ENCODE measurements at places on chromosomes 2 and 18.

DNA sequence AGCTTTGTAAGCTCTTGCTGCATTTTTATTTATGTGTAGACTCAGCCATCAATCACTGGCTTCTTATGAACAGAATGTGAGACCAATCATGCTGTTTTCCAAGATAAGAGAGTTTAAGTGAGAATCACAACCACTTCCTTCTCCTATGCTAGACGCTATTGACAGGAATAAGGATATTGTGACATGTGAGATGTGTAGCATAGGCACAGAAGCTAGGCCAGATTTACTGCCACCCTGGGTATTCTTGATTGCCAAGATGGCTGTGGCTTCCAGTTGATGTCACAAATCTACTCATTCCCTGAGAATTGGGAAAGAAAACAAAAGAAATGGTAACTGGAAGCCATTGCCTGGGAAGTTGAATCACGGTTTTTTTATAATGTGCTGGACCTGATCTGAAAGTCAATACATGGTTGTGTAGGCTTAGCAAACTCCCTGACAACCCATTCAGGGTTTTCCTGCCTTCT, 49.9 kb downstream of the RAB27B start:
- no peak for DNase-seq

DNA sequence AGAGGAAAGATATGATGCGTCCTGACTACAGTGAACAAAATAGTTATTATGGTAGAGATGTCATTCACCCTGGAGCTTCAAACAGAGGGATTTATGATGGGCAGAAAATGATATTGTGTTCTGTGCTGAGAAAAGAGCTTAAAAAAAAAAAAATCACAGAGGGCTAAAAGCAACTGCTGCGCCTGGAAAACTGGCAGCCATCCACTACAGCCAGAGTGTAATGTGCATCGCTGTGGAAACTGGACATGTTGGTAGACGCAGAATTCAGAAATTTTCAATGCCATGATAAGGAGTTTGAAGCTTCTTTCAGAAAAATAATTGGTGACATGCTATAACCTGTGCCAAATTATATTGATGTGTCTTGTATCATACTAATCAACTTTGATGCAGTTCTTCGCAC, 122.9 kb upstream of the SOX11 start:
- no peak for DNase-seq

DNA sequence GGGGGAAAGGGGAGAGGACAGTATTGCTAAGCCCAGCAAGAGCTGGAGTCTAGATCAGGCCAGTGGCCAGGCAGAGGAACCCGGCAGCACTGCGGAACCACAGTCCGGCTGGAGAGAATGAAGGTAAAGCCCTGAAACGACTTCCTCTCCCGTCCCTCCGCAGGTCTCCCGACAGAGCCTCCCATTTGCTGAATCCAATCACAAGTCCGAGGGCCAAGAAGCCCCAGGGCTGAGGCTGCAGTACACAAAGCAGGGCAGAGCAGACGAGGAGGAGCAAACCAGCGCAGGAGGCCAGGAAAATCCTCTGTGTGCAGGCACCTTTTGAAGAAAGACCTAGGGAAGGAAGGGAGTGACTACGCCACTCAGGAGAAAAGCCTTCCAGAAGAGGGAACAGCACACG, 104.4 kb downstream of the OSBPL1A start:
- DNase-seq, result no peak

GRCh38 chr2:29317077-29317517, 201.9 kb downstream of the CLIP4 start:
- no peak for DNase-seq

DNA sequence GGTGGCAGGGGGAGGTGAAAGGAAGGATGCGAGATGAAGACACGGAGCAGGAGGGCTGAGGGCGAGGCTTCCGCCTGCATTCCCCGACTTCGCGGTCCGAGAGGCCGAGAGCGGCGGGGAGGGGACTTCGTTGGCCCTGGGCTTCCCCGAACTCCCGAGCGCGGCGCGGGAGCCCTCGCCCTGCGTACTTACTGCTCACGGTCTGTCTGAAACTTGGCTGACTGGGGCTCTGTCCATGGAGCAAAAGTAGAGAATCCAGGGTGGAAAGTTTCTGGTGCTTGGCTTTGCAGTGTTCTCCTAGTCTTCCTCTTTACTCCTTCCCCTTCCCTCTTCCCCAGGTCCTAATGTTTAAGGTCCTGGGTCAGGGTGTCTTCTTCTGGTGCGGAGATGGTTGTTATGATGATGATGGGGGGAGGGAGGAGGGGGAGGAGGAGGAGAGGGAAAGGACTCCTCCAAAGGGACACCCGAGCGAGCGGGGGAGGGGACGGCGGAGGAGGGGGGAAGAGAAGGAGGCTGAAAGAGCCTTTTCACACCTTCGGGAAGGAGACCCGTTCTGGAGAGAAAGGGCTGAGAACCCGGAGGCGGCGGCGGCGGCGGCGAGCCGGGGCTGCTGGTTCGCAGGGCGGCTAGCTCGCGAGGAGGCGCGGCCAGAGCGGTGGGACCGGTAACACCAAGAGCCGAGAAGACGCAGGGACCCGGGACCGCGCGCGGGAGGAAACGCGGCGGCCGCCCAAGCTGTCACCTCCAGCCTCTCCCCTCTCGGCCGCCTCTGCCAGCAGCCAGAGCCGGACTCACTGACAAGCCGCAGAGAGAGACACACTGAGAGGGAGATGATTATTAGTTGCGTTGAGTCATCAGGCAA, at the start of gene SATB2:
Gene SATB2 (minus strand): TSS at position 793 of the 862 bp plus-strand sequence. CDS start 1,902 bp downstream, outside the sequence.
- peak; percentile 68 for DNase-seq

- DNase-seq, result no peak
Observed at GRCh38 chr2:136331226-136331625, 213.3 kb upstream of the CXCR4 start.

DNA sequence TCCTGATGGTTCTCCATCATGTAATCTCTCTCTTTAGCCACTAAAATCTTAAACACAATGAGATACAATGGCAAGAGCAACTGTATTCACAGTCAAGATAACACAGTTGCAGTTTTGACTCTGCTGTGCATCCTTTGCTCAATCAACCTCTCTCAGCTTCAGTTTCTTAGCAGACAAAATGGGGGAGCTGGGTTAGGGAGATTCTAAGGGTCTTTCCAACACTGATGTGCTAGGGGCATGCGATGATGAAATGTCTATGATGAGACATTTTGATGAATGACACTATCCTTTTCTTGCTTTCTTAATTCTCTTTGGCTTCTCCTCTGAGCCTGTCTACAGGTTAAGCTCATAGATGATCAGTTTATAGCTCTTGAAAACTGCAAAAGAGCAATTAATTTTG, 1.1 kb downstream of the SERPINB10 start:
- DNase-seq, result no peak

DNA sequence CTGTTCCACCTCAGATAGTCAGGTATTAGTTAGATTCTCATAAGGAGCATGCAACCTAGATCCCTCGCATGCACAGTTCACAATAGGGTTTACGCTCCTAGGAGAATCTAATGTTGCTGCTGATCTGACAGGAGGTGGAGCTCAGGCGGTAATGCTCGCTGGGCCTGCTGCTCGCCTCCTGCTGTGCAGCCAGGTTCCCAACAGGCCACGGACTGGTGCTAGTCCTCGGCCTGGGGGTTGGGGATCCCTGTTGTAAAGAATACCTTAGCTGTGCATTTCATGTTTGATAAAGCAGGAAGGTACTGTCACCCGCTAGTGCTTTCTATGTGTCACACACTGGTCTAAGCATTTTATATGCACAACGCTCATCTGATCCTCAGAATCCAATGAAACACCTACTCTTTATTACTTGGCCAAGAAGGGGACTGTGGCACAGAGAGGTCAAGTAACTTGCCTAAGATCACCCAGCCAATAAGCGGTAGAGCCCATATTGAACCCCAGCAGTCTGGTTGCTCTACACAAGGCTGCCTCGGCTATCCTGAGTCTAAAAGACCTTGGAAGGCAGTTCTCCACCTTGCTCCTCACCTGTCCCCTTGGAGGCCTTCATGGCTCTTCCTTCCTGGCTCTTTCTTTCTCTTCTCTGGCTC, 35.8 kb downstream of the SLC4A3 start:
- DNase-seq, result no peak

GRCh38 chr2:241910604-241911520, 41.3 kb downstream of the RTP5 start:
- no peak for DNase-seq

DNA sequence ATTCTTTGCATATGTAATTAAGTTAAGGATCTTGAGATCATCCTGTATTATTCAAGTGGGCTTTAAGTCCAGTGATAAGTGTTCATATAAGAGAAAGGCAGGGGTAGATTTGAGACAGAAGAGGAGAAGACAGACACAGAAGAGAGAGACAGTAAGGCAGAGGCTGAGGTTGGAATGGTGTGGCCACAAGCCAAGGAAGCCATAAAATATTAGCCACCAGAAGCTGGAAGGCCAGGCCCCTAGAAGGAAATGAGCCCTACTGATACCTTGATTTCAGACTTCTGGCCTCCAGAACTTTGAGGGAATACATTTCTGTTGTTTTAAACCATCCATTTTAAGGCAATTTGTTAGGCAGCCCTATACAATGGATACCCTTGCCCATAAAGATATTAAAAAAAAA, 66.9 kb upstream of the DLX2 start:
- no peak for DNase-seq

- no peak for DNase-seq
Observed at GRCh38 chr2:79835911-79836310, 323.1 kb downstream of the CTNNA2 start.

- DNase-seq, result no peak
Observed at GRCh38 chr2:36573165-36573564, 24.8 kb downstream of the FEZ2 start.

- no peak for DNase-seq
Observed at GRCh38 chr18:45139478-45139877, 458.8 kb downstream of the SETBP1 start.

- DNase-seq, result no peak
Observed at GRCh38 chr2:127660291-127660578, 14.3 kb downstream of the GPR17 start.

DNA sequence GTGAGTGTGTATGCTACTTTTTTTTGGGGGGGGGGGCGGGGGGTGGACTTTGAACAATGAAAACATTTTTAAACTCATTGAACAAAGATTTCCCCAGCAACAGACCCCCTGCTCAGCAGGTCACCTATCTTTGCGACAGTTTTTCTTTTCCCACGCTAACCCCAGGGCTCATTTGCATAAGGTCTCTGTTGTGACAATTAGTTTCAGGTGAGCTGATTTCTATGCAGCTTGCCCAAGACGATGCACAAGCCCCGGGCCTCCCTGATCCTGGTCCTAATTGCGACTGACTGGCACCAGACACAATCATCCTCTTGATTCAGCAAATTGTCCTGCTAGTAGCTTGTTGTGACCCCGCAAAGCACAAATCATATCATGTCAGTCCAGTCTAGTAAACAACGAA, 40.3 kb downstream of the ZEB2 start:
- DNase-seq, result no peak

DNA sequence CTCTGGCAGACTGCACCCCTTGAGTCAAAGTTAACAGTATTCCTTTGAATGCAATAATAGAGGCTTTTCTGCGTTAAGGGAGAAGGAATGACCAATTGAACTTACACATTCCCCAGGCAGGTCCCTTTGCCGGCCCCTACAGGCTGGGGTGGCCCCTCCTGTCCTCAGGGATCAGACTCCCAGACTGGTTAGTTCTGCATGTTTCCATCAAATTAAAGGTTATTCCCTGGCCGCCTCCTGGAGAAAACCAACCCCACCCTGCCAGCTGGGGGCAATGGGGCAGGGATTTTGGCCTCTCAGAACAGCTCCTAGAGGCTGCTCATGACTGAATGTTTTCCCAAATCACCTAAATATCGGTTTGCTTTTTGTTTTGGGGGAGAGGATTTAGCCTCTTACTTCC, 199.6 kb downstream of the MGAT5 start:
- no peak for DNase-seq

GRCh38 chr18:66729442-66730239, 125.8 kb upstream of the CDH19 start:
- DNase-seq, result no peak

GRCh38 chr2:9187620-9188214, 18.9 kb upstream of the ASAP2 start:
- DNase-seq, result no peak

DNA sequence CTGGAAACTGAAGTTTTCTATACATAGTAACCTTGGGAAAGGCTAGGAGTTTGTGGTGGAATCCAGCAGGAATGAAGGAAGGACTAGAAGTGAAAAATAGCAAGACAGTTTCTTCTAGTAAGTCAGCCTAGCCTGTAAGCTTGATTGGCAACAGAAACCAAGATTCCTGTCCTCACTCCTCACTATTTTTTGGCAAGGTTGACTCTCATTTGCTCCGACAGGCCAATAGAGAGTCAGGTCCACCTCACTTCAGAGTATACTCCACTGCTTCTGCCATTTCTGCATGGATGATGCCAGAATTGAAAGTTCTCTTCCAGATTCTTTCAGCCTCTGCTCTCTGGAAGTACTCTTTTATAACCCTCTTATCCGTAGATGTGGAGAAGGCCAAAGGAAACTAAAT, 352.4 kb downstream of the ZNF516 start:
- no peak for DNase-seq

DNA sequence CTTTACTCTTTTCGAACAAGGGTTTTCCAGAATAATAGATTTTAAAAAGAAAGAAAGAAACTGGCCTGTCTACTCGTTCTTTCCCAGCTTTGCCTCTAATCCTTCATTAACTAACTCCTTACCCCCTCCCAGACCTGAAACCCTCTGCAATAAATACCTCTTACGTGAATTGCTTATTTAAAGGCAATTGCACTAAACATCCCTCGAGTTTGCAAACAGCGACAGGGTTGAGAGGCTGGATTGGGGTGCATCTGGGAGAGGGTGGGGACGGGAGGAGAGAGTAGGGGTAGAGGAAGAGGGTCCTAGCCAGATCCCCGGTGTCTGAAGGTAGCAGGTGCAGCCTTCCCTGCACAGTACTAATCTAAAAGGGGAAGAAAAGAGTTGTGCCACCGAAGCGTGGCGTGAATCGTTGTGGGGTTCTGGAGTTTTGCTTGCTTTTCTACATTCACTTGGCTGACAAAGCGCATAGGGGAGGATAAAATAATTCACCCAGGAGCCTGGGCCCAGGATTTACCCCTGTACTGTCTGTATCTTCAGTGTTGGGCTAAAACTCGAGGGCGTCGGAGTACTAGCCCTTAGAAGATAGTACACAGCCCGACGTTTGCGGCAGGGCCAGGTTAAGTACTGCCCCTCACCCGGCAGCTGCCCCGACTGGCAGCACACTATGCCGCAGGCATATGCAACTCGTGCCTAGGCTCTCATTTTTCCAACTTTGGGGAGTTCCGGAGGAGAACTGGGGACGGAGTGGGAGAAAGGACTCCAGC, 1.9 kb upstream of the NEUROD1 start:
- no peak for DNase-seq

- DNase-seq, result no peak
Observed at GRCh38 chr2:37621199-37621598, 50.2 kb downstream of the CDC42EP3 start.

DNA sequence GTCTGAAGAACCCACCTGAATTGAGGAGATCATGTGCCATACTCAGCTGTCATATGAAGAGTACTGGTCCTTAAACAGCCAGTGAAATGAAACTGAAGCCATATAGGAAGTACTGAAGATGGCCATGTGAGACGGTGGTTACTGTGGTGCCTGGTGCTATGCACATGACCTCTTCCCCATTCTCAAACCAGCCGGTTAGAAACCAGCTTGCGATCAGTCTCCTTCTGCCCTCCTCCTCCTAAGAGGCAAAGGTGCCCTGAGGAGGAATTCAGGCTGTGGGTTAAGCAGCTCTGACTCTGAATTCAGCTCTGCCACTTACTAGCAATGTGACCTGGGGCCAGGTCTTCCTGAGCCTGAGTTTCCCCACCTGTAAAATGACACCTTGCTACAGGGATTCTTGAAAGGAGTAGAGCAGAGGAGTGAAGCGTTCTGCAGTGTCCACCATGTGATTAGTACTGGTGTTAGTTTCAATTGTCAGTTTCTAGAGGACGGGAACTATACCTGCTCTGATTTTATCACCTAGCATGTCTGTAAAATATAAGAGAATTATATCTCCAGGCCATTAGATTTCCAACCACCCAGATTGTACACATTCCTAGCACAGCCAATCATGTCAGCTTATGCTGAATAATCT, 5.1 kb downstream of the FECH start:
- DNase-seq, result no peak
